ENCODE measurements at places on chromosomes 13 and 19.

GRCh38 chr19:31364963-31365362 lies 15.7 kb upstream of the TSHZ3 start:
- DNase-seq = no peak

- no peak for DNase-seq
Observed at GRCh38 chr13:24133021-24133795, 27.3 kb upstream of the SPATA13 start.

- no peak for DNase-seq
Observed at GRCh38 chr13:59734393-59734792, 429.3 kb downstream of the DIAPH3 start.

DNA sequence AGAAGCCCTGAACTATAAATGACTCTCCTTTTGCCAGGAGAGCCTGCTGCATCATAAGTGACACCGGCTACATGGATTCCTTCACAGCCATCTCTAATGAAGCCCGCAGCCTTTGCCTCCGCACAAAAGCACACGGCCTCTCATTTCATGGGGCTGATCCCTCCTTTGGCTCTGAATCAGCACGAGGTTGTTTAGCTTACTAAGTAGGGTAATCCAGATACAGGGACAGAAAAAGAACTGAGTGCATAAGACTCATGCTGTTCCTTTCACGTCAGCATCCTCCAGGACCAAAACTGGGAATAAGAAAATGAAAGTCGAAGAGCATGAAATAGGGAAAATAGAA lies 136.3 kb downstream of the DCT start:
- no peak for DNase-seq

GRCh38 chr13:98717256-98717655 lies 35.2 kb downstream of the SLC15A1 start:
- no peak for DNase-seq
